ENCODE measurements at places on chromosomes 11 and 22. TPM values are rescaled to one million over a fixed set of nuclear protein-coding genes. Genes with fewer than 3 reads are reported as not detected.

Gene IGLL1
- total RNA-seq: not detected

Gene C22orf42
- not detected for total RNA-seq

Gene CCDC116
- total RNA-seq: 0.32 TPM

Gene FREY1
- total RNA-seq: 0.43 TPM

Gene FZD4
- 13.5 TPM for total RNA-seq

Gene OR10A2
- not detected for total RNA-seq

Gene TMPRSS13
- not detected for total RNA-seq

Gene ADM2
- total RNA-seq: 5.8 TPM

Gene CYB5R2
- total RNA-seq: 32.0 TPM

Gene RTCB
- 98.2 TPM for total RNA-seq

Gene OR11H1
- not detected for total RNA-seq

Gene OR6T1
- not detected for total RNA-seq

Gene LARGE2
- total RNA-seq: not detected

Gene SNU13
- total RNA-seq: 73.8 TPM

Gene TBX10
- not detected for total RNA-seq

Gene KCNE3
- total RNA-seq: under 0.01 TPM

Gene MYOD1
- total RNA-seq: not detected
